Amniotic stem cell (primary cell): ENCODE measurements at places on chromosomes 3 and 15.

GRCh38 chr15:60479361-60480110, 594 bp upstream of the ICE2 start:
- no peak for DNase-seq

GRCh38 chr3:173688216-173688842, 290.8 kb downstream of the NLGN1 start:
- no peak for DNase-seq

DNA sequence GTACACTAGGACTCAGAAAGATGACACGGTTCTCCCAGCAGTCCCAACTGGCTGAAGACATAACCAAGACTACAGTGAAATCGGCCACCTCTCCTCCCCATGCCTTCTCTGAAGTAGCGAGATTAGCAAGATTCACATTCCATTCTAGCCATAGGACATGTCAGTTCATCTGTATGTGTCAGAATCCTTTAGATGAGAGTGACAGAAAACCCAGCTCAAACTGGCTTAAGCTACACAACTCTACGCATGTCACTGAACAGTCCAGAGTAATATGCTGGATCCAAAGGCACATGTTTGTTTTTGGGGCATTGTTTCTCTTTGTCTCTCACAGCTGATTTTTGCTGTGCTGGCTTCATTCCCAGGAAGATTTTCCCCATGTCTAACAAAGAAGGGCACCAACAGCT, 75.8 kb downstream of the RARB start:
- DNase-seq, result no peak

DNA sequence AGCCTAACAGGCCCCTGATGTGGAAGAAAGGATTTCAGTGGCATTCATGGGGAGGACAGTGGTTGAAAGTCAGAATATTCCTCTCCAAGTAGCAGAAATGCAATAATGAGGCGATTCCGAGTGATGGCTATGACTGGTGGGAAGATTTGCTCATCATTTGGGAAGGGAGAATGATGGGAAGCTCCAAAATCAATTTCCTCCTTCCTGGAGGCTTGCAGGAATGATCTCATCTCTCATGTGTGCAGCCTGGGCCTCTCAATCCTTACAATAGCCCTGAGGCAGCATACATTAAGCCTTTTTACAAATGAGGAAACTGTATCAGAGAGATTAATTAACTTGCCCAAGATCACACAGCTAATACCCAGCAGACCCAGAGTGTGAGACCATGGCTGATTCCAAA, 58.7 kb downstream of the BOC start:
- no peak for DNase-seq

- no peak for DNase-seq
Observed at GRCh38 chr15:47719730-47720129, 2.4 kb downstream of the SEMA6D start.

GRCh38 chr3:45611209-45611608, 16.7 kb downstream of the LIMD1 start:
- no peak for DNase-seq

DNA sequence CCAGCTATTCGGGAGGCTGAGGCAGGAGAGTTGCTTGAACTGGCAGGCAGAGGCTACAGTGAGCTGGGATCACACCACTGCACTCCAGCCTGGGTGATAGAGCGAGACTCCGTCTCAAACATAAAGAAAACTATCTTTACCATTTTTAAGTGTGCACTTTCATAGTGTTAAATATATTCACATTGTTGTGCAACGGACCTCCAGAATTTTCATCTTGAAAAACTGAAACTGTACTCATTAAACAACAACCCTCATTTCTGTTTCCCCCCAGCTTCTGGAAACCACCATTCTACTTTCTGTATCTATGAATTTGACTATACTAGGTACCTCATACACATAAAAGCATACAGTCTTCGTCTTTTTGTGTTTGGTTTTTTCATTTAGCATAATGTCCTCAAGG, 375.1 kb downstream of the SHQ1 start:
- no peak for DNase-seq

DNA sequence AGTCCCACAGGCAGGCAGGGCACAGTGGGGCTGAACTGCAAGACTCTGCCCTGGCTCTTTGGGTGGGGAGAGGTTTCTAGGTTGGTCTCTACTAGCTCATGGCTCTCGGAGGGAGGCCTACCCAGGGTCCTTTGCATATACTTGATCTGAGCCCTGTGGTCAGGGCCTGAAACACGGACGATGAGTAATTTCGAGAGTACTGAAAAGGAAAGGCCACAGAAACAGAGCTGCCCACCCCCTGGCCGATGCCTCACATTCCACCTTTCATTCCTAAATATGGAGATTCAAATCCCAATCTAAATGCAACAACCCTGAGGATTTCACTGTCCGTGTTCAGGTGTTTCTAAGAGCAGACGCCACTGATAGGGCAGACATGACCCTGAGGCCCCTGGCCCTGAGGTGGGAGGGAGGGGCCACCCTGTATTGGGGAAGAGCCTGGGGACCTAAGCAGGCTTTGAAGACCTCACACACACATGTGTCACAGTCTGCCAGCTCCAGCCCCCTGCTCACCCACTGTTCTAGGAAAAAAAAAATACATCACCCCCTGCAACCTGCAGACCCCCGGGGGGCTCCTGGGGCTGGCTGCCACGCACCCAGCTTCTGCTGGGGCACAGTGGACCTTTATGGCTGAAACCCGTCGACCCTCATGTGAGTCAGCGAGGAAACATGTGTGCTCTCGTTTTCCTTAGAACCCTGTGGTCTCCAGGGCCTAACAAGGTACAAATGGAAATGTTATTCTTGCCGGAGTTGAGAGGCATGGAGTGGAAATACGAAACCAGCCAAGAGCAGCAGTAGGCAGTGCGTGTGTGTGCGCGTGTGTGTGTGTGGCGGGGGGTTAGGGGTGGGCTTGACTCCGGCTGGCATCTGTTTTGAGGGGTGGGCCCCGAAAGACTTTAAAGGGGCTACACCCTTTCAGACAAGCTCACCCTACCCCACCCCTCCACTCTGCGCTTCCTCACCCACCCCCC, 112.7 kb downstream of the CHSY1 start:
- no peak for DNase-seq
